ENCODE measurements at places on chromosomes 2 and 18.

- no peaks in the 10 kb centered on the region for H3K27me3 ChIP-seq
- peaks cover 8% of the 10 kb centered on the region for H3K4me1 ChIP-seq
- peaks cover 5% of the 10 kb centered on the region for H3K36me3 ChIP-seq
- no peak overlapping the region for H3K4me3 ChIP-seq
- ATAC-seq: no peak
Measured at GRCh38 chr2:57962861-57963260, 83.7 kb upstream of the VRK2 start.

DNA sequence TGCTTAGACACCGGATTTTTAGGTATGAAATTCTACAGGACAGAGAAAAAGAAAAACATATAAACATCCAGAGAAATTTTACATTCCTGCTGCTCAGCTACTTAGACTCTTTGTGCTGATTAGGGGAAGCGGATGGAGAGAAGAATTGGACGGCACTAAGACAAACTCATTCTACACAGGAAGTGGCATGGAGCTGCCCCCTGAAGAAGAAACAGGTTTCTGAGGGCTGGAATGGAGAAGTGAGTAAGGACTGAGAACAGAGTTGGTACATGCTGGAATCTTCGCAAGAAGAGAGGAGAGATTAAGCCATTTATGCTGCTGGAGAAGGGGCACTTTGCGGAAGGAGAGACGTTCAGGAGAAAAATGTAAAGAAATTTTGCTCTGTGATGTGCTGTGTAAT, 253.0 kb upstream of the ERBB4 start:
- no peaks in the 10 kb centered on the region for H3K27me3 ChIP-seq
- no peak for ATAC-seq
- H3K4me1 ChIP-seq: no peaks in the 10 kb centered on the region
- no peak overlapping the region for H3K27ac ChIP-seq
- H3K36me3 ChIP-seq: no peaks in the 10 kb centered on the region

DNA sequence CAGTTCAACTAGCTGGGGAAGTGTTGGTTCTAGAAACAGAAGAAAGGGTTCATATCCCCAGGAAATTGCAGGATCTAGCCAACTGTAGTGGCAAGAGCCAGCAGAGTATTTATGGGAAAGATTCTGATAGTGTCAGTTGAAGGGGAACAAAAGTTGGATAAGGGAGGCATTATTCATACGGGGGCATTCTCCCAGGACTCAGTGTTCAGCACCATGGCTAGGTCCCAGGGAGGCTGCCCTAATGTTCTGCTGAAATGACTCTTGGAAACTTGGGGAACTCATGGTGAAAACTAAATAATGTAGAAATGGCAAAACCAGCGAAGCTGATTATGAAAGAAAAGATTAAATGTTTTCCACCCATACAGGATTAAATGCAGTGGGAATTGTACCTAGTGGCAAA, 543.7 kb downstream of the TRIB2 start:
- H3K4me1 ChIP-seq: no peaks in the 10 kb centered on the region
- H3K4me3 ChIP-seq: no peak overlapping the region
- no peak for ATAC-seq
- no peak overlapping the region for H3K27ac ChIP-seq
- no peaks in the 10 kb centered on the region for H3K27me3 ChIP-seq

DNA sequence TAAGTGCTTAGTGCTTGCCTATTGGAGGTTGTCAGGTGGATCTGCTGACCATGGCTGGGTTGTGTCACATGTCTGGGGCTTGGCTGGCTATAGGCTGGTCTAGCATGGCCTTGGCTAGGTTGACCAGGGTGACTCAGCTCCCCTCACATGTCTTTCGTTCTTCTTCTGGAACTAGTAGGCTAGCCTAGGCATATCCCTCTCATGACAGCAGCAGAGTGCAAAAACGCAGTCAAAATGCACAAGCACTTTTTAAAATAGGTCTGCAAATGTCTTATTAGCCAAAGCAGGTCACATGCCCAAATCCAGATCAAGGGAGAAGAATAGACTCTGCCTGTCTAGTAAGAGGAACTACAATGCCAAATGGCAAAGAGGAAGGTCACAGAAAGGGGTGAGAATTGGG, 179.7 kb upstream of the ACVR2A start:
- H3K4me3 ChIP-seq: no peak overlapping the region
- H3K27ac ChIP-seq: no peak overlapping the region
- H3K36me3 ChIP-seq: no peaks in the 10 kb centered on the region
- ATAC-seq: no peak
- H3K27me3 ChIP-seq: no peaks in the 10 kb centered on the region
- peaks cover 6% of the 10 kb centered on the region for H3K4me1 ChIP-seq

DNA sequence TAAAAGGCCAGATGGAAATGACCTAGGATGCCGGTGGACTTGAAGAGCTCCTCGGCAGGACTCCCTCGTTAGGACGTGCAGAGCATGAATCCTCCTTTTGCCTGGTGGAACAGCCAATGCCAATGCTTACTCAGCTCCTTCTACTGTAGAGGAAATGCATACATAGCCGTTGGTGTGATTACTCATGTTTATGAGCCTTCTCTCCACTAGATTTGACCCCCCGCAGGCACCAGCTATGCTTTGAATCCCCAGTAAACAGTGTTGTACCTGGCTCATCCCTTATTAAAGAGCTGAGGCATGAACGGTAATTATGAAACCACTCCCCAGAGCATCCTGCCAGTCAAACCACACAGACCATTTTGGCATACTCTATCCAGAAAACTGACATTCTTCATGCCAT, 172.8 kb downstream of the ANTXR1 start:
- H3K4me1 ChIP-seq: no peaks in the 10 kb centered on the region
- H3K27me3 ChIP-seq: peaks cover 32% of the 10 kb centered on the region
- ATAC-seq: no peak
- no peaks in the 10 kb centered on the region for H3K36me3 ChIP-seq
- no peak overlapping the region for H3K27ac ChIP-seq
- no peak overlapping the region for H3K4me3 ChIP-seq

- ATAC-seq: no peak
- no peak overlapping the region for H3K4me3 ChIP-seq
- no peak overlapping the region for H3K27ac ChIP-seq
- H3K27me3 ChIP-seq: peaks cover 9% of the 10 kb centered on the region
- no peaks in the 10 kb centered on the region for H3K4me1 ChIP-seq
Measured at GRCh38 chr2:227748079-227748478, 2.4 kb downstream of the SCYGR8 start.

GRCh38 chr2:24105816-24106215, 17.3 kb downstream of the PFN4 start:
- ATAC-seq: no peak
- H3K4me1 ChIP-seq: peaks cover 18% of the 10 kb centered on the region
- no peak overlapping the region for H3K27ac ChIP-seq

DNA sequence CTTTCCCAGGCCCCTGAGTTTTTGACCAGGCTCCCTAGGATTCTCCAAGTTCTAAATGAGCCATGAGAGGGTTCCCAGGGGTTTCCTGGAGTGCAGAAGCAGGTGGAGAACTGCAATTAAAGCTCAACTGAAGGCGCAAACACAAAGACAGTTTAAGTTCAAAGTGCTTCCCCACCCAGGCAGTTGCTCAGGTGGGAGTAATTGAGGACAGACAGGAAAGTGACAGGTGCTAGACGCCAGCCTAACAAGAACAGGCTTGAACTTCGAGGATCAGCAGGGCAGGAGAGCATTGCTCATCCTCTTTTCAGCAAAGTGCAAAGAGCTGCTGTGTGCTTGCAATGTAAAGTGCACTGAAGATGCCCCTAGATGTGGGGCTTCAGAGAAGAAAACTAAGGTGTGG, 77.2 kb upstream of the ST8SIA3 start:
- peaks cover 11% of the 10 kb centered on the region for H3K27me3 ChIP-seq
- H3K4me1 ChIP-seq: no peaks in the 10 kb centered on the region
- no peak for ATAC-seq
- H3K4me3 ChIP-seq: no peak overlapping the region

- H3K4me3 ChIP-seq: no peak overlapping the region
- H3K27me3 ChIP-seq: no peaks in the 10 kb centered on the region
- H3K36me3 ChIP-seq: peaks cover 5% of the 10 kb centered on the region
- ATAC-seq: no peak
- H3K27ac ChIP-seq: no peak overlapping the region
Measured at GRCh38 chr2:54310961-54311360, 54.9 kb upstream of the TSPYL6 start.

DNA sequence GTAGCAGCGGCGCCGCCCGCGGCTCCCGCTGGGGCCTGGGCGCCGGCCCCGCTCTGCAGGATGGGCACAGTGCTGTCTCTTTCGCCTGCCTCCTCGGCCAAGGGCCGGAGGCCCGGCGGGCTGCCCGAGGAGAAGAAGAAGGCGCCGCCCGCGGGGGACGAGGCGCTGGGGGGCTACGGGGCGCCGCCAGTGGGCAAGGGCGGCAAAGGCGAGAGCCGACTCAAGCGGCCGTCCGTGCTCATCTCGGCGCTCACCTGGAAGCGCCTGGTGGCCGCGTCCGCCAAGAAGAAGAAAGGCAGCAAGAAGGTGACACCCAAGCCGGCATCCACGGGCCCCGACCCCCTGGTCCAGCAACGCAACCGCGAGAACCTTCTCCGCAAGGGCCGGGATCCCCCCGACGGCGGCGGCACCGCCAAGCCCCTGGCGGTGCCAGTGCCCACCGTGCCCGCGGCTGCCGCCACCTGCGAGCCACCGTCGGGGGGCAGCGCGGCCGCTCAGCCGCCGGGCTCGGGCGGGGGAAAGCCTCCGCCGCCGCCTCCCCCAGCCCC, 369 bp downstream of the CDK5R2 start:
- H3K36me3 ChIP-seq: no peaks in the 10 kb centered on the region
- peaks cover 14% of the 10 kb centered on the region for H3K4me1 ChIP-seq
- no peak overlapping the region for H3K27ac ChIP-seq
- no peak for ATAC-seq
- peak overlapping the region; percentile 64 for H3K4me3 ChIP-seq

- H3K4me1 ChIP-seq: peaks cover 17% of the 10 kb centered on the region
- no peak overlapping the region for H3K27ac ChIP-seq
- ATAC-seq: no peak
Measured at GRCh38 chr18:45198526-45198925, 416.8 kb upstream of the SLC14A2 start.

GRCh38 chr2:187580462-187581124, 26.4 kb upstream of the TFPI start:
- no peaks in the 10 kb centered on the region for H3K36me3 ChIP-seq
- H3K27me3 ChIP-seq: no peaks in the 10 kb centered on the region
- H3K27ac ChIP-seq: no peak overlapping the region

DNA sequence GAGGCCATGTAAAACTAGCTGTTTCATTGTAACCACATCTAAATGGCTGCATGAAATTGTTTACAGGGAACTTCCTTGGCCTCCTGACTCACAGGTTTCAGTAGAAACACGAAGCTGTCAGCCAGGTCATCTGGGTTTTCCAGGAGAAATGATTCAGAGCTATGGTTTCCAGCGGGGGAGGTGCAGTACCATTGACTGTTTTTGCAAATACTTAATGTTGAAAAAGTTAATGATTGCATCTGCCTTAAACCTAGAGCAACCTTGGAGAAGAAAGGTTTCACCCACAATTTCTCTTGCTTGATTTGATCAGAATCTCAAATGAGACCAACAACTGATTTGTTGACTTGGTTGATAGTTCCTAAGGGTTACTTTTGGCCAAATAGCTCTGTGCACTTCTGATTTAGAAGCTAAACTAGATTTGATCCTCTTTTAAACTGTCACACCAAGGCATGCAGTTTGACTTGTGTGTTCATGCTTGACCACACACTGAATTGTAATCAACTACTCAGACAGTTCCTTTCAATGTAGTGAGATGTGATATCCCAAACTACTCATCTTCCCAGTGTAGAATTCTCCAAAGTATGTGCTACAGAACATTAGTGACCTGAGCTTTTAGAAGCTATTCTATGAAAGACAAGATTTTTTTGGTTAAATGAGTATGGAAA, 193.5 kb upstream of the CHST9 start:
- H3K27ac ChIP-seq: no peak overlapping the region
- H3K4me1 ChIP-seq: no peaks in the 10 kb centered on the region
- H3K36me3 ChIP-seq: no peaks in the 10 kb centered on the region
- H3K4me3 ChIP-seq: no peak overlapping the region

DNA sequence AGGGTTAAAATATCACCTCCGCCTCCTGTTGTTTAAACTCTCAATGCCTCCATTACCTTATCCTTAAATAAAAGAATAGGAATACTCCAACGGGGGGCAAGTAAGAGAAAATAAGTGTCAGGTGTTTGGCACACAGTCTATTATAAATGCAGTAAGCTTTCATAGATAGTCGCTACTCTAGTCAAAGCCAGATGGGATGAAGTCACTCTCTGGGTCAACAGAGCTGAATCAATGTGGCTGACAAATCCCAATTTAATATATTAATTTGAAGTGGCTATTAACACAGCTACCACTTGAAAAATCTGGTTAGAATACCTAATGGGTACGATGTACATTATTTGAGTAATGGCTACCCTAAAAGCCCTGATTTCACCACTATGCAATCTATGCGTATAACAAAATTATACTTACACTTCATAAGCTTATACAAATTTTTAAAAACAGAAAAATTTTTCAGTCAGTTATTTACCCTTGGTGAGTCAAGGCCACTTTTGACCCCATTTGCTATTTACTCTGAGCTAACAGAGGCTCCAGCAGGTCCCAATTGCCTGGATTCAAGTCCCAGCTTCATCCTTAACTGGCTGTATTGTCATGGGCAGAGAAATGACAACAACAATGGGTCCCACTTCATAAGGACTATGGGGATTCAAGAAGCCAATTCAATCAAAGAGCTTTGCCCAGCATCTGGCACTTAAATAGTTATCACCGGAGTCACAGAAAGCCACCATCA, 167.5 kb upstream of the PID1 start:
- no peak overlapping the region for H3K27ac ChIP-seq
- peaks cover 15% of the 10 kb centered on the region for H3K27me3 ChIP-seq
- no peaks in the 10 kb centered on the region for H3K4me1 ChIP-seq
- H3K4me3 ChIP-seq: no peak overlapping the region

DNA sequence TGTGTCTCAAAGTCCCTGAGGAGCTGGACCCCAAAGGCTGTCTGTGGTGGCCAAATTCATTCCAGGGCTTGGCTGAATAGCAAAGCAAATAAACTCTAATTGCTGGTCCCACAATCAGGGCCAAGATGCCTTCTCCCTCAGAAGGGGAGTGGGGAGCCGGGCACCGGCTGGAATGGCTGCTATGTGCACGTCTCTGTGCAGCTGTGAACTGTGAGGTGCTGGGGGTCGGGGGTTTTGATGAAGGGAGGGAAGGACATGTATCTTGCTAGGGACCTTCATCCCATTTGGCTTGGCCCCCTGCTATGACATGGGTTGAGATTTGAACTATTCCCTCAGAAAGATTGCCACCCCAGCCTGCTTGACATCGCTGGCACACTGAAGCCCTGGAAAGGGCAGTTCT, 60.4 kb downstream of the CIB4 start:
- no peaks in the 10 kb centered on the region for H3K4me1 ChIP-seq
- H3K4me3 ChIP-seq: no peak overlapping the region
- H3K27ac ChIP-seq: no peak overlapping the region

GRCh38 chr2:54067851-54068375, 47.5 kb upstream of the ACYP2 start:
- H3K4me1 ChIP-seq: peaks cover 22% of the 10 kb centered on the region
- peaks cover 7% of the 10 kb centered on the region for H3K36me3 ChIP-seq
- H3K27me3 ChIP-seq: no peaks in the 10 kb centered on the region
- H3K27ac ChIP-seq: peak overlapping the region; percentile 21
- no peak for ATAC-seq
- no peak overlapping the region for H3K4me3 ChIP-seq

DNA sequence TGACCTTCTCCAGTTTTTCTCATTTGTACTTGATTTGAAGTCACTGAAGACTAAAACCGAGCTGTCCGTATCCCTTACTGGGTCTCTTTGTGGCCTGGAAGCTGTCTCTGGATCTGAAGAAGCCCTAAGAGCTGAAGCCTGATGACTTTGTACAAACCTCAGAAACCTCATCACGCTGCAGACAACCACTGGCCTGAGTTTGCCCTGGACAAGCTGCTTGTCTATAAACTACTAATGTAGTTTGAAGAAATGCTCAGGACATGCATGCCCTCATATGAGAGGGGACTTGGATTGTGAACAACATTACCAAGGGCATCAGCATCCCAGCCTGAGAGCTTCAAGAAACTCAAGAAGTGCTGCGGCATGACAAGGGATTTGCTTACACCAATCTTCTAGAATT, 79.3 kb upstream of the CBLN2 start:
- no peak for ATAC-seq
- H3K4me1 ChIP-seq: no peaks in the 10 kb centered on the region
- no peak overlapping the region for H3K4me3 ChIP-seq
- H3K27ac ChIP-seq: no peak overlapping the region

All from stimulated activated memory B cell treated with anti-CD40 and anti-IgM and Interleukin-4, amounts not matched to agents 10 μg/mL and 1 μg/mL and 100 μg/mL, for 72 hours (primary cell).